ENCODE measurements at places on chromosomes 6 and 20.
A peak's percentile ranks its signal among the peaks of the same experiment; 100 is the strongest.

- DNase-seq = no peak
Measured at GRCh38 chr6:156347656-156348055, 429.5 kb upstream of the ARID1B start.

GRCh38 chr20:25077610-25078169 lies 4.3 kb downstream of the VSX1 start:
- DNase-seq = no peak

DNA sequence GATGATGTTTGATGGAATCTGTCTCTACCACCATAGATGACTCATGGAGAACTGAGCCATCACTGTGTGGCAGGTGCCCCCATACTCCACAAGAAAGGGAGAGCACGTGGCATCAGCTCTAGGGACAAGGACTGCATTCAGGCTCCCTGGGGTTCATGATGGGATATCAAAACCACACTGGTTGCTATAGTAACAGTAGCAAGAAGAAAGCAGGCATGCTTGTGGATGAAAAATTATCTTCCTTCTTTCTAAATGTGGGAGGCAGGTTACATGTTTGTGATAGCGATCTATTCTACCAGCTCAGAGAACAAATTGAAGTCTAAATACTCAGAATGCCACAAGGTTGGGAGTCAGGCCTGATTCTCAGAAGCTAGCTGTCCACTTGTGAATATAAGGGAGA lies 224.2 kb downstream of the ARHGAP18 start:
- DNase-seq = no peak

- DNase-seq = no peak
Measured at GRCh38 chr6:39520411-39520810, 197.9 kb upstream of the KCNK16 start.

GRCh38 chr6:70857387-70858077 lies 99.3 kb downstream of the B3GAT2 start:
- DNase-seq = peak; percentile 9

DNA sequence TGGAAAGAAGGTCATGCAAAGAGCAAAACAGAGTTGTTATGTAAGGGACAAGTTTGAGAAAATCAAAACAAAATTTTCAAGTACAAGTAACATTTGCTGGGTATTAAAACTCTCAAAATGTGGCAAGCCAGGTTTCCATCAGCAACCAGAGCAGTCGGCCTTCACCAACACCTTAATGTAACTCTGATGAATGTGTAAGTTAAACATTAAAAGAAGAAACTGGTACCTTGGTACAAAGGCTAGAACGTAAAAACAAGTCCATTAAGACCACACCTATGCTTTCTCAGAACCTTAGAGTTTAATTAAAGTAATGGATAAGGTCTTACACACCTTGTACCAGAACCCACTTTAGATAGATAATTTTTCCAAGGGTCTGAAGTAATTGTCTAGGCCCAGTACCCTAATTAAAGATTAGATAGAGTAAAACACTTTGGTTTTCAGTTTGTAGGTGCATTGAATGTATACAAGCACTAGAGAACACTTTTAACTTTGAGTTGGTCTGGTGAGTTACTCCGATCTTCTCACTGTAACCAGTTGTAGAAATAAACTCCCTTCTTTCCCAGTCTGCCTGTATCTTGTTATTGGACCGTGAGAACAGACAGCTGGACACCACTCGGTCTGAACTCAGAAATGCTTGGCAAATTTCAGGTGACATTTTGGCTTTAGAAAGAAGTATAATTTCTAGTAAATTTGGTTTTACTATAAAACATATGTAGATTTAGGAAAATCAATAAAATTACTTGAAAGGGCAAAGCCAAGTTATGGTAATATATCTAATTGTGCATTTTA lies 319.4 kb downstream of the HTR1B start:
- no peak for DNase-seq

DNA sequence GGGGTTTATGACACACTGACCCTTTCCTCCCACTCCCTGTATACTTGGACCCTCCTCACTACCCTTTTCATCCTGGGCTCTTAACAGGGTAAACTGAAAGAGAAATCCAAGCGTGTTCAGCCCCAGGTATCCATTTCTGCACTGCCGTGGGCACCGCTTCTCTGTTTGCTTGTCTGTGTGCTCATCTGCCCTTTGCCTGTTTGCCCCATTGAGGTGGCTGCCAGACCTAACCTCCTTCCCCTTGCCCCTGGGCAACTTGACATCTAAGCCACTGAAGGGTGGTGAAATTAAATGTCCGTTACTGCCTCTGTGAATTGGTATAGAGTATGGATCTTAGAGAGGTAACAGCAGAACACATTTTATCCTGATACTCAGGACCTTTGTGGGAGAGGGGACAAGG lies 38.7 kb downstream of the ACSS2 start:
- no peak for DNase-seq

- no peak for DNase-seq
Measured at GRCh38 chr6:19578481-19578880, 258.7 kb upstream of the ID4 start.

GRCh38 chr6:23688650-23689049 lies 437.4 kb upstream of the NRSN1 start:
- no peak for DNase-seq

DNA sequence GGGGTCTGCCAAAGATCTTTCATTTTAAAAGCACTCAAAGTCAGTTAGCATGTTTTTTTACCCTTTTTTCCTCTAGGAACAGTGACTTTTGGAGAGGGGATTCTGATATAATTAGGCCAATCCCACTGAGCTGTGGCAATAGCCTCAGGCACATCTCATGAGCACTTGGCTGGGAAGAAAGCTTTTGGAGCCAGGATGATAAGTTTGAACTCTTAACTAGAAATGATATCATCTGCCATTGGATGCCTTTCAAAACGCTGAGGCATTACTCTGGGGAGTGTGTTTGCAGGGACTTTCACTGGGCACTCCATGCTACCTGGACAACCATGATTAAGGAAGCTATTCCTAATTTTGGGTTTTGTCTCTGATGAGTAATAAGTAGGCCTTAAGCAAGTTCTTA lies 3.7 kb downstream of the SCGN start:
- DNase-seq = no peak

DNA sequence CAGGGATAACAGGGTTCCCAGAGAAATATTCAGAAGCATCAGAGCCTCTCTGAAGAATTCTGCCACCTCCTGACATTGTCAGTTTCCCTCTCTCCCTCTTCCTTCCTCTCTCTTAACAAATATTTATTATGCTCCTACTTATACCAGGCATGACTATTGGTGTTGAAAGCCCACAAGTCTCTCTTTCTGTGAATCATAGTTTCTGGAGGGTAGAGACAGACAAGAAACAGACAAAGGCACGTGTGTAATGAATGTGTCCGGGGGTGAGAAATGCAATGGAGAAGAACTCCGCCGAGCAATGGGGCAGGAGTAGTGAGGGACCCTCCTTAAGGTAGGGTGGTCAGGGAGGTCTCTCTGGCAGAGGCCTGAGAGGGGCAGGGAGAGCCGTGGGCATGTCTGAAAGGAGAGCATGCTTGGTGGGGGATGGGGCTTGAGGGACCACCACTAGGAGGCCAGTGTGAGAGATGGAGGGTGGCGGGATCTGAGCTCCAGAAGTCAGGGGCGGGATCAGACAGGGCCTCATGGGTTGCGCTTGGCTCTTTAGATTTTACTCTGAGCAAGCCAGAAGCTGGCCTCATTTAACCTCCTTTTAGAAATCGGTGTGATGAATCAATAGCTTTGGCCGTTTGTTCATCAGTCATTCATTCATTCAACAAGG lies 57.3 kb downstream of the EYA2 start:
- DNase-seq = no peak

GRCh38 chr6:125952764-125953501 lies 3.6 kb upstream of the HINT3 start:
- no peak for DNase-seq

DNA sequence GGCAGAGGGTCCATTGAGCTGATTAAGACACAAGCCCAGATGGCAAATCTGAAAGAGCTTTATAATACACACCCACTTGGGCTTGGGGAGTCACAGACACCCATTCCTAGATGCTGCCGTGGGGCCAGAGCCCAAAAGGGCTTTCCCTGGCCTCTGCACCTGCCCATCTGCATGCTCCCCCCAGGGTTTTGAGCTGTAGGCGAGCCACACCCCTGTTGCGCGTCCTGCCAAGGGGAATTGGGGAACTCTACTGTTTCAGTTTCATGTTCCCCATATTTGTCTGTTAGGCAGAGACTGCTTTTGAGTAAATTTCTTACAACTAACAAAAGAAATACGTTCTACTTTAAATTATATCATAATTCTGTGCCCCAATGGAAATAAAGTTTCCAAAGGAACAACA lies 52.9 kb upstream of the FNDC1 start:
- no peak for DNase-seq

DNA sequence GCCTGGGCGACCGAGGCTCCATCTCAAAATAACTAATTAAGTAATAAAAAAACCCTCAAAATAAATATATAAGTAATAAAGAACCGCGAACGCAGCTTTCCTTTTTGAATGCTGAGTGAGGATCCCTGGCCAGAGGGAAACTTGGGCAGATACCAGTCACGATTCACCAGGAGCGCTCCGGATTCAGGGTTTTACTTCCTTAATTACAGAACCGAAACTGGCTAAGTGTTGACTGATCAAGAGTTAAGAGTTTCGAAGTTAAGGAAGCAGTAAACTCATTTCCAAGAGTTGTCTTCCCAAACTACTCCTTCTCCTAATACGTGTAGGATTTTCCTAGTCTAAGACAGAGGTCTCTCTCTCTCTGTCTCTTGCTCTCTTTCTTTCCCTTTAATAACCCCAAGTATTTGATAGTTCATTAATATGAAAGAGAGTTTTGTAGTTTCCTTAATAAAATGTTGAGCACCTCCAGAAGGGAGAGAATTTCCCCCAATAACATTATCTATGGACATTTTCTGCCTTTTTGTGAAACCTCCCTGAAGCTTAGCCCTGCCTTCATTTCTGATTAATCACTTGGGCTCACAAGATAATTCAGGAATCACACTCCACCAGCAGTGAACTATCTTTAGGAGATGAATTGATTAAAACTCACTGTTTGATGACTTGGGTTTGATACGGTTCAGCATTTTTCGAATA lies 61.4 kb upstream of the ZNF217 start:
- no peak for DNase-seq

- peak; percentile 60 for DNase-seq
Measured at GRCh38 chr20:57048027-57048869, 218.2 kb downstream of the BMP7 start.

DNA sequence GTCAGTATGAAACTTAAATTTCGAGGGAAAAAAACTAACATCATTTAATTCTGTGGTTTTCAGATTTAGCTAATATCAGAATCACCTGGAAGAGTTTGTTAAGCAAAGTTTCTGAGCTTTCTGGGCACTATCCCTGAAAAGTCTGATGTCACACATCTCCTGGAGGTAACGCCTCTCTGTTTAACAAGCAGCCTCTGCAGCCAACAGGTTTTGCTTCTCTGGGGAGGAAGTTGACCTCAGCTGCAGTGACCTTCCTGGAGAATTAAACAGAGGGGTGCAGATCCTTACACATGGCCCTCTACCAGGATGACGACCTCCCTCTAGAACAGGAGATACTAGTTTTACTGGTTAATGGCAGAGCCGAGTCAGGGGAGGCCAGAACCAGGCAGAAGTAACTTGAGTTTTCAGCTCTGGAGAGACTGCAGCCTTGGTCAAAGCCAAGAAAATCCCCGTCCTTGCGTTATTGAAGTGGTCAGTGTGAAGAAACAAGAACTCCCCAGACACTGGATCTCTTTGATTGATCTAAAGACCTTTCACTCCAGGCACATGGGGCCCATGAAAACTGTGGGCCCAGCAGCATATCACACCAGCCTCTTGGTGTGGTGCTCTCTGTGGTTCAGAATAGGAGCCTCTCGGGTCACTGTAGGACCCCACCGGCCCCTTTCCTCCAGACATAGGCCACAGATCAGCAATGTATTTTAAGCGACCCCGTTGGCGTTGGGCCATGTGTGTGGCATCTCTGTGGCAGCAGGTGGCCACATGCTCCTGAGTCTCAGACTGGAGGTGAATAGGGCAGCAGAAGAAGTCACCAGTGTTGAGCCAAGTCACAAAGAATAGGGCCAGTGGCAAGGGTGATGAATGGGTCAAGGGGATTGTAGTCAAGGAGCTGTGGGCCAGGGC lies 33.4 kb upstream of the CCR6 start:
- DNase-seq = no peak

GRCh38 chr6:35742842-35743241 lies 6.0 kb downstream of the ARMC12 start:
- no peak for DNase-seq

DNA sequence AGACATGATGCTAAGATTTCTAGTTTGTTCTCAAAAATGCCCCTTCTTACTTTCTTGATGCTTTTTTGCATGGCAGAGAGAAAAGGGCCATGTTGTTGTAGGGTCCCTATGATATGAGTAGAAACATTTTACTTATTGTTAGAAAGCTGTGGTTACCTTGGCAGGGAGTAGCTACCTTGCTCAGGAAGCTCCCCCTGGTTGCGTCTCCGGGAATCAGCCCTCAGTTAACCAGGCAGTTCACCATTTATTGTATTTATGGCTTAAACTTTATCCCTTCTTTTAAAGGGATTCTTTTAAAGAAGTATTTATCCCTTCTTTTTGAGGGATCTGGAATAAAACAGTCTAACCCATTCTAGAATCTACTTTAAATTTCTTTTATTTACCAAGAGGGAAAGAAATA lies 113.9 kb upstream of the PROKR2 start:
- DNase-seq = no peak

DNA sequence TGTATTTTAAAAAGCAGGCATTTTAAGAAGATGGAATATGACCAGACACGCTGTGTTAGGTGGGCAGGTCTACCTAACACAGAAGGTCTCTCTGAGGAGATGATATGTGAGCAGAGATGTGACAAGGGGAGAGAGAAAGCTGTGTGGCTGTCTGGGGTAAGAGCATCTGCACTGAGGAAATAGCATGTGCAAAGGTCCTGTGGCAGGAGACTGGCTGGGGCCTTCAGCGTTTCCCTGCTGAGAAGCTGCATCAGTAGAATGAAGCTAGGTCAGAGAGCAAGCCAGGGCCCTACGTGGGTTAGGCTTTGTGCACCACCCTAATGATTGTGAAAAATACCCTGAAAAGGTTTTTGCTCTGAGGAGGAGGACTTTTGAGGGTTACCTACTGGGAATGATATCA lies 87.0 kb downstream of the TXNDC5 start:
- DNase-seq = no peak

- DNase-seq = no peak
Measured at GRCh38 chr20:563187-563586, 19.6 kb upstream of the CSNK2A1 start.

- no peak for DNase-seq
Measured at GRCh38 chr20:48150568-48150967, 365.3 kb upstream of the SULF2 start.

DNA sequence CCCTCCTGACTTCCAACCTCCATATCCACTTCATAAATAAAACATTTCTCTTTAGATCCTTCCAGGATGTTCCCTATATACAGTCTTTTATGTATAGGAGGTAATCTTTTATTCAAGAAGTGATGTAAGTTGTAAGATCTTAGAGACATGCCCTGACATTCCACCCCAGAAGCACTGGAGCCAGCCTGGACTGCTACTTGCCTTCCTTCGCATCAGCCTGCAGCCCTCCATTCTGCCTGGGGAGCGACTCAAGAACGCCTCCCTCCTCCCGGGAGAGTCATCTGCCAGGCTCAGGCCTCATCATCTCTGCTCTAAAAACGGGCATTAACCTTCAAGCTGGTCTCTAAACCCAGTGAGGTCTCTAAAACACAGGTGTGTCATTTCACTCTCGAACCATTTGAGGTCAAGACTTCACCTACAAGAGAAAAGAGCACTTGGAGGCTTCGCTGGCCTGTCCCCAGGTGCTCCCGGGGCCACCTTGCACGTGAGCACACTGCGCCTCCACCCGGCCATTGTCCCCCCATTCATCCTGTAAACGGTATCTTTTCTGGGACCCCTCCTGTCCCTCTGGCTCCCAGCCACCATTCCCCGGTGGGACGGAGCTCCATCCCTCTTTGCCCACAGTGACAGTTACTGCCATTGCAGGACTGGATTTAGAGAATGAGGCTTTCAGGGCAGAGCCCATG lies 107.5 kb upstream of the PDE10A start:
- no peak for DNase-seq
